ENCODE measurements at places on chromosomes 16 and 17.

DNA sequence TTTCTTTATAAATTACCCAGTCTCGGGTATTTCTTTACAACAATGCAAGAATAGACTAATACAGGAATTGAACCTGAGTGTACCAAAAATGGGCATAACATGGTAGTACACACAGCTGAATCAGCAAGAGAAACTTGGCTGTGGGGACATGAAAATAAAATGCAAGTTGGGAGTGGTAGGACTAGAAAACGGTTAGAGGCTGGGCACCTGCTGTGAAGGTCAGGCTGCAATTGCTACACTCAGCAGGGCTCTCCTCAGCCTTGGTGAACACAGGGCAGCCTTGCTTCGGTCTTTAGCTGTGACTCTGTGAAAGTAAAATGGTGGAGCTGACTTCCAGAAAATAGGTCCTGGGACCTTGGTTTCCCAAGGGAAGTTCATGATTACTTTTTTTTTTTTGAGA, 45.6 kb downstream of the CNGB1 start:
- no peaks in the 10 kb centered on the region for H3K36me3 ChIP-seq
- H3K27me3 ChIP-seq = peaks cover 15% of the 10 kb centered on the region
- no peaks in the 10 kb centered on the region for H3K4me1 ChIP-seq
- no peak overlapping the region for H3K4me3 ChIP-seq
- DNase-seq = no peak

GRCh38 chr17:28748852-28749515, 5.2 kb downstream of the TRAF4 start:
- H3K27me3 ChIP-seq = no peaks in the 10 kb centered on the region
- DNase-seq = no peak
- H3K36me3 ChIP-seq = peaks cover 2% of the 10 kb centered on the region
- H3K4me1 ChIP-seq = peaks cover 21% of the 10 kb centered on the region

GRCh38 chr16:27367461-27368357, 34.3 kb upstream of the IL21R start:
- peak overlapping the region; percentile 72 for H3K4me3 ChIP-seq
- DNase-seq = peak; percentile 83

DNA sequence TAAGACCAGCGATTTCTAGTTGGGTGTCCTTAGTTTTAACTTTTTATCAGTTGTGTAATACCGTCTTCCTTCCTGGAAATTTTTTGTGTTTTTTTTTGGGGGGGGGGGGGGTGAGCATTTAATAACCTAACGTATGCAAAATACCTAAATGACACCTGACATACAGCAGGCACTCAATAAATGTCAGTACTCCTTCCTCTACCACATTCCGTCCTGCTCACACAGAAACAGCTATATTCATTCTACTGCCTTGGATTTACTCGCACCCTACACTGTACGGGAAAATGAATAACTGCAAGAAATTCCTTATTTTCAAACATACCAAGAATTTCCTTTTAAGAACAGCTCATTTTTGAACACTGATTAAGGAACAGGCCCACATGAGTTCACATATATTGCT, 5.3 kb downstream of the XYLT1 start:
- no peak for DNase-seq
- H3K36me3 ChIP-seq = peaks cover 61% of the 10 kb centered on the region
- peak overlapping the region; percentile 2 for H3K4me3 ChIP-seq
- no peak overlapping the region for H3K27ac ChIP-seq
- no peaks in the 10 kb centered on the region for H3K27me3 ChIP-seq

- peaks cover 16% of the 10 kb centered on the region for H3K4me1 ChIP-seq
- H3K4me3 ChIP-seq = no peak overlapping the region
- DNase-seq = no peak
- no peaks in the 10 kb centered on the region for H3K27me3 ChIP-seq
- peaks cover 38% of the 10 kb centered on the region for H3K36me3 ChIP-seq
Measured at GRCh38 chr16:15592324-15592723, 50.6 kb downstream of the MARF1 start.

- H3K36me3 ChIP-seq = peaks cover 83% of the 10 kb centered on the region
- H3K27me3 ChIP-seq = no peaks in the 10 kb centered on the region
- no peak overlapping the region for H3K4me3 ChIP-seq
- H3K27ac ChIP-seq = no peak overlapping the region
Measured at GRCh38 chr17:80327518-80327917, 66.9 kb downstream of the RNF213 start.

GRCh38 chr17:5826384-5826783, 242.1 kb upstream of the NLRP1 start:
- no peaks in the 10 kb centered on the region for H3K36me3 ChIP-seq
- H3K4me1 ChIP-seq = no peaks in the 10 kb centered on the region
- H3K27ac ChIP-seq = no peak overlapping the region
- DNase-seq = no peak

- H3K27ac ChIP-seq = no peak overlapping the region
- no peak for DNase-seq
- no peak overlapping the region for H3K4me3 ChIP-seq
- H3K4me1 ChIP-seq = no peaks in the 10 kb centered on the region
- peaks cover 2% of the 10 kb centered on the region for H3K36me3 ChIP-seq
- H3K27me3 ChIP-seq = peaks cover 8% of the 10 kb centered on the region
Measured at GRCh38 chr16:15817446-15817845, 39.4 kb downstream of the MYH11 start.

DNA sequence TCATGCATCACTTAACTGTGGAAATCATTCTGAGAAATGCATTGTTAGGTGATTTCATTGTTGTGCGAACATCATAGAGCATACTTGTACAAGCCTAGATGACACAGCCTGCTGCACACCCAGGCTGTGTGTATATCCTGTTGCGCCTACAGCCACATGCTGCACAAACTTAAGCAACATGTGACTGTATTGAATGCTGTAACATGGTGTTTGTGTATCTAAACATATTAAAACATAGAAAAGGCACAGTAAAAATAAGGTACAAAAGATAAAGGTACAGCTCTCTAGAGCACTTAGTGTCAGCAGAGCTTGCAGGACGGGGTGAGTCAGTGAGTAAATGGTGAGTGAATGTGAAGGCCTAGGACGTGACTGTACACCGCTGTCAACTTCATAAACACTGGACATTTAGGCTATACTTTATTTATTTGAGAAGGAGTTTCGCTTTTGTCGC, 11.9 kb downstream of the FOXK2 start:
- no peaks in the 10 kb centered on the region for H3K27me3 ChIP-seq
- peaks cover 10% of the 10 kb centered on the region for H3K36me3 ChIP-seq
- H3K27ac ChIP-seq = peak overlapping the region; percentile 34
- DNase-seq = no peak
- peaks cover 43% of the 10 kb centered on the region for H3K4me1 ChIP-seq

GRCh38 chr17:42682722-42683403, 532 bp downstream of the CNTNAP1 start:
- peaks cover 1% of the 10 kb centered on the region for H3K36me3 ChIP-seq
- peaks cover 41% of the 10 kb centered on the region for H3K4me1 ChIP-seq
- DNase-seq = peak; percentile 53
- peak overlapping the region; percentile 70 for H3K4me3 ChIP-seq
- H3K27ac ChIP-seq = no peak overlapping the region

DNA sequence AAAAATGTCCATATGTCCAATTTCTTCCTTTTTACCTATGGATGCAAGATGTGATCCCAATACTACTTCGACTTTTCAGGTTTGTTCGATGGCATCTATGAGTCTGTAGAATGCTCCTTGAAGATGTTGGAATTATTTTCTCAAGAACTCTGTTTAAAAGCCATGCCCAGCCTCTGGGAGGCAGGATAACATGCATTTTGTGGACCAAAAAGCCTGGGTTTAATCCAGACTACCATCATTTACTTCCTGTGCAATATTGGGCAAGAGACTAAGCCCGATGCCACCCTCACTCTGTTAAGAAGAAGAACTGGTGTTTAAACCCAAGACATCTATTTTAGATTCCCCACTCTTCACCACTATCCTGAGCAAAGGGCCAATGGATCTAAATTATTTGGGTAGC, 42.8 kb upstream of the SALL1 start:
- DNase-seq = no peak
- H3K27ac ChIP-seq = no peak overlapping the region
- no peaks in the 10 kb centered on the region for H3K4me1 ChIP-seq
- H3K36me3 ChIP-seq = no peaks in the 10 kb centered on the region
- H3K27me3 ChIP-seq = no peaks in the 10 kb centered on the region

DNA sequence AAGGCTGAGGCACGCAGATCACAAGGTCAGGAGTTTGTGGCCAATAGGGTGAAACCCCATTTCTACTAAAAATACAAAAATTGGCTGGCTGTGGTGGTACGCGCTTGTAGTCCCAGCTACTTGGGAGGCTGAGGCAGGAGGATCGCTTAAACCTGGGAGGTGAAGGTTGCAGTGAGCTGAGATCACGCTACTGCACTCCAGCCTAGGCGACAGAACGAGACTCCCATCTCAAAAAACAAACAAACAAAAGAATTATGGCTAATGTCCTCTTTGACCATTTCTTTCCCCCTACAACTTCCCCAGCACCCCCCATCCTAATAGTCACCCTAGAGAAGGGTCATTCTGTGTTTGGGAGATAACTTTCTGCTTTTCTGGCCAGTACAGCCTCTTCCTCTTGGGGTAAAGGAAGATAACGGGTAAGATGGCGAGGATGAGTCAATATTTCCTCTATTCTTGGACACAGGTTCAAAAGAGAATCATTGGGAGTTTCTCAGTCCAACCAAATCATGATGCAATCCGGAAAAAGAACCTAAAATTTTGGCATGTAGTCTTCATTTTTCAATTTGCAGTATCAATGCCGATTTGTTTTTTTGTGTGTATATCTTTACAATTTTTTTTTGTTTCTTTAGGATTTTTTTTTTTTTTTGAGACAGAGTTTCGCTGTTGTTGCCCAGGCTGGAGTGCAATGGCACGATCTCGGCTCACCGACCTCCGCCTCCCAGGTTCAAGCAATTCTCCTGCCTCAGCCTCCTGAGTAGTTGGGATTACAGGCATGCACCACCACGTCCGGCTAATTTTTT, 107.6 kb upstream of the MED13 start:
- no peak overlapping the region for H3K4me3 ChIP-seq
- H3K27me3 ChIP-seq = peaks cover 7% of the 10 kb centered on the region
- no peak overlapping the region for H3K27ac ChIP-seq
- H3K36me3 ChIP-seq = no peaks in the 10 kb centered on the region
- DNase-seq = no peak

GRCh38 chr16:68088130-68088972, 3.2 kb downstream of the NFATC3 start:
- peaks cover 48% of the 10 kb centered on the region for H3K4me1 ChIP-seq
- H3K4me3 ChIP-seq = peak overlapping the region; percentile 99
- peak overlapping the region; percentile 77 for H3K27ac ChIP-seq
- no peaks in the 10 kb centered on the region for H3K27me3 ChIP-seq
